ENCODE measurements at places on chromosomes 1 and 21.

DNA sequence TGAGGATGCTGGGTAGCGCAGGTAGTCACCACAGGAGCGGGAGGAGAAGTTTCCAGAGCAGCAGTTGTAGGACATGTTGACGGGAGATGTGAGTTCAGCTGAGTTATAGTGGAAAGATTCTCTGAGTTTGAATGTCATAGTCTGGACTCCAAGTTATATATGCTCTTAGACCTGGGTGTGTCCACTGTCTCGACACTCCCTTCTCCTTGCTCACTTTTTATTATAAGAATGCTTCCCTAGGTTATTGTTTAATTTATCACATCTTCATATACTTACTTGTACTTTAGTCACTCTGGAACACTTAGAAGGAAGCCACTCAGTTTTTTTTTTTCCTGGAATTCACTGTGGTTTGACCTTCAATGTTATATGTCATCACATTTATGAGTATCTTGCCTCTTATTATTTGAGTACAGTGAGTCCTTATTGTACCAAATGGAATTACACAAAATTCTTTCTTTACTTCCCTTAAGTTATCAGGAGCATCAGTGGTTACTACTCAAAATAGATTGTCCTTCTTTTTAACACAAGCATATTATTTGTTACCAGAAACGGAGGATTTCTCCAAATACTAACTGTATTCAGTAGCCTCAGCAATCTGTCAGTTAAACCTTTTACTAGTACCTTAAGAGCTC, at the start of gene KRTAP13-2:
Gene KRTAP13-2, minus strand, starts transcription at position 133 of the 632 bp plus-strand sequence. Its CDS starts 58 bp downstream, at position 75.
- DNase-seq, result no peak

DNA sequence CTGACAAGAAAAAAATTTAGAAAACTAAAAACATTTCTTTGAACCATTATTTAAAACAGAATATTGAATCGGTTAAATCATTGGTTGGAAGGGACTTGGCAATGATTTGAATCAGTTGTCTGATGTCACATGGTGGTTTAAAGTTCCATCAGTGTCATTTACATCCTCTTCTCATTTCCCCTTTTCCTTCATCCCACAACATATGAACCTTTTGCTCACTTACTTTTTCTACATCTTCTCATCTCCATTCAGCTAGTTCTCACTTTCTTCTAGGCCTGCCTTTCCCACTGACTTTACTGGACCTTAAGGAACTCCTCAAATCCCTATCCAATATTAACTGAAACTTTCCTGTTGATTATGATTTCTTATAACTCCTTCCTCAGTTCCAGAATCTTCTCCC, 58.5 kb downstream of the PHACTR4 start:
- DNase-seq, result no peak

- DNase-seq, result no peak
Measured at GRCh38 chr1:111961773-111962565, 27.5 kb downstream of the KCND3 start.

- DNase-seq, result no peak
Measured at GRCh38 chr1:201347498-201348210, 29.8 kb downstream of the TNNT2 start.

GRCh38 chr1:92464588-92465255, 22.0 kb downstream of the GFI1 start:
- no peak for DNase-seq

- no peak for DNase-seq
Measured at GRCh38 chr1:175792136-175792535, 48.7 kb upstream of the TNR start.

GRCh38 chr1:154574716-154575115, 7.1 kb downstream of the CHRNB2 start:
- no peak for DNase-seq

DNA sequence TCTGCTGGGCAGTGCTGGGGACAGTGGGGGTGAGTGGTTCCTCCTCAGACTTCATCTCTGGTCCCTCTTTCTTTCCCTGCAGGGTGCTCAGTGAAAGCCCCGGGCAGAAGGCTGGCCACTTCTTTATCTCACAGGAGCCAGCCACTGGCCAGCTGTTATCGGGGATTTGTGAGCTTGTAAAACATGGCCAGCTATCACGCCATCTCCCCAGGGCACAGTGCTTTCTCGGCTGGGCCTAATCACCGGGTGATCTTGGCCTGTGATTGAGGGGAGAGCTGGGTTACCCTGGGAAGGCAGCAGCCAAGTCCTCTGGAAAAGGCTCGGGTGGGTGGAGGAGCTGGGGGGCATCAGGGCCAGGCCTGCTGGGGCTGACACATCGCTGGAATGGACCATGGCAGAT, 83.0 kb downstream of the IGSF21 start:
- DNase-seq, result no peak

GRCh38 chr1:8947127-8947691, 1.5 kb downstream of the CA6 start:
- DNase-seq, result no peak

Measured in uterus (tissue), 4 donors.